ENCODE measurements at places on chromosomes 1 and 21. TPM values are rescaled to one million over a fixed set of nuclear protein-coding genes. Genes with fewer than 3 reads are reported as not detected.

The HSD3B1 gene
- total RNA-seq: not detected

The ASCL5 gene
- 1.0 TPM for total RNA-seq

The TMPRSS3 gene
- 12.5 TPM for total RNA-seq

The PPIAL4G gene
- total RNA-seq: not detected

The KCNE1 gene
- 1.0 TPM for total RNA-seq

The C1QTNF12 gene
- total RNA-seq: not detected

All from body of pancreas (tissue), 4 donors.